ENCODE measurements at places on chromosomes 6 and 20. TPM values are rescaled to one million over a fixed set of nuclear protein-coding genes. Genes with fewer than 3 reads are reported as not detected.
A peak's percentile ranks its signal among the peaks of the same experiment; 100 is the strongest.

DNA sequence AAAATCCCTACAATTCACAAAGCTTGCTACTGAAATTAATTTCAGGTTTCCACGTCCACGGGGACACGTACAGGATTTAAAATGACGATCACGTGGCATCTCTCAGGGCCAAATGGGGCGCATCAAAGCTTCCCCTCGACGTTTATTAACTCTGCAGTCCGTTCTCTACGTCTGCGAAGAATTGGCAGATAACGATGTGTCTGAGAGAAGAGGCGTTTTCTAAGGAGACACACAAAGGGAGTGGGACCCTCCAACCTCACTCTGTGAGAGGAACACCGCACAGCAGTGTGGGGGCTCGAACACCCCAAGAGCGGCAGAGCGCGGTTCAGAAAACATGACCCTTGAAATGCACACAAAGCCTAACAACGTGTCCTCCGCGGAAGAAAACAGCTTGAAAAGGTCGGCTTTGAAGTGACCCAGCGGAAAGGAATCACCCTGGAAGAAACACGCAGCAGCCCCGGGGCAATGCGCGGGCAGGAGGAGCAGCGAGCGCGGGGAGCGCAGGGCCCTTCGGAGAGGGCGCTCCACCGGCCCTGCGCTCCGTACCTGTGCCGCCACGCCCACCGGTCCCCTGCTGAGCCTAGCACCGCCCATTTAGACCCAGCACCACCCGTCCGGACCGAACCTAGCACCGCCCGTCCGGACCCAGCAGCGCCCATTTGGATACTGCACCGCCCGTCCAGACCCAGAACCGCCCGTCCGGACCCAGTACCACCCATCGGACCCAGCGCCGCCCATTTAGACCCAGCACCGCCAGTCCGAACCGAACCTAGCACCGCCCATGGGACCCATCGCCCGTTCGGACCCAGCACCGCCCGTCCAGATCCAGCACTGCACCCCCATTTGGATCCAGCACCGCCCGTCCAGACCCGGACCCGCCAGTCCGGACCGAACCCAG, 1.1 kb upstream of the AFDN start:
- peak; percentile 5 for ATAC-seq

GRCh38 chr20:38617830-38618196, 16.2 kb downstream of the ARHGAP40 start:
- no peak for ATAC-seq

GRCh38 chr6:35960187-35960586, 39.3 kb upstream of the SRPK1 start:
- no peak for ATAC-seq

DNA sequence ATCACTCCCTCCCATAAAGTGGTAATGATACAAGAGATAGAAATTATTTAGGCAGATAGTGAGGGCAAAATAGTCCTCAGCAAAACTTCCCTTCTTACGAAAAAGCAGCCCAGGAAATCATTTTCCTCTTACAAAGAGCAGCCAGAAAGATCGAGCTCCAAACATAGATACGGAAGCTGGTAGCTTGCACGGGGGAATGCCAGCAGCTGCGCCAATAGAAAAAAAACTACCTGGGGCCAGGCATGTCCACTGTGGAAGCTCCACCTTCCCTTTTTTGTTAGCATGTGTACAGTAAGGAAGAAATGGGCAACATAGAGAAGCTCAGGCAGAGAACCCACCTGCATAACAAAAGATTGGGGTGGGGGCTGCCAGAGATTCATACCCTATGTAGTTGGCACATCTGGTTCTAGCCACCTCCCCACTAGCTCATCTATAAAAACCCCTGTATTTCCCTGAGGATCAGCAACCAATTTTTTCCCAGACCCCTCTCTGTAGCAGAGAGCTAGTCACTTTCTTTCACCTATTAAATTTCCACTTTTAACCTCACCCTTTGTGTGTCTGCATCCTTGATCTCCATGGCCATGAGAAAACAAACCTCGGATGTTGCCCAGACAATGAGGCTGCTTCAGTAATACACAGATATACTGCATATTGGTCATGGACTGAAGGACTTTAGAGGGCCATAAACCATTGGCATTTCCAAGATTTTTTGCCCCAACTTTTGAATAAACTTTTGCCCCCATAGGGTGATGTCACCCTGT, 52.1 kb downstream of the SOD2 start:
- no peak for ATAC-seq

DNA sequence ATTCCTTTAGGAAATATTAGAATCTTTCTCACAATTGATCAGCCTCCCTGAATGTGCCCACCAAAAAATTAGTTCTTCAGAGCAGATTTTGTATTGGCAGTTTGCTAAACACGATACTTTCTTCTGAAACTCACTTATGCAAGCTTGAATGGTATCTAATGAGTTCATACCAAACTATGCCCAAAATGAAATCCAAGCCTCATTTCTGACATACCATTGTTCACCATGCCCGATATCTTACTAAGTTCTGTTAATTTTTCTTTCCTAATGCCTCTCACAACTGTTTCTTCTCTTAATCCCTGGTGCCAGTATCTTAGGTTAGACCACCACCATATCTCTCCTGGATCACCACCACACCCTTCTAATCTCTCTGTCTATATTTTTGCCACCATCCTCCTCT, 755.9 kb downstream of the KIF16B start:
- ATAC-seq, result no peak

DNA sequence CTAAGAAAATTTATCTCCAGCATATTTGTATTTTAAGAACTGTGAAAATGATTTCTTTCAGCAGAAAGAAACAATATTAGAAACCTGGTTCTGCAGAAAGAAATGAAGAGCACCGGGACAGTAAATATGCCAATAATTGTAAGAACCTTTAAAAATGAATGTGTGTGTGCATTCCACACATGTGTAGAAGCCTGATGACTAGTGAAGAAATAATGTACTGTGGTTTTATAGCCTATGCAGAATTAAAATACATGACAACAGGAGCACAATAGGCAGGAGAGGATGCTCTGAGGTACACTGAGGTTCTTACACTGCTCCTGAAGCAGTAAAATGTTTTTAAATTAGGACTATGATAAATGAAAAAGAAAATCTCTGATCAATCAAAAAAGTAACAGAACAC, 48.9 kb downstream of the SNX14 start:
- no peak for ATAC-seq

DNA sequence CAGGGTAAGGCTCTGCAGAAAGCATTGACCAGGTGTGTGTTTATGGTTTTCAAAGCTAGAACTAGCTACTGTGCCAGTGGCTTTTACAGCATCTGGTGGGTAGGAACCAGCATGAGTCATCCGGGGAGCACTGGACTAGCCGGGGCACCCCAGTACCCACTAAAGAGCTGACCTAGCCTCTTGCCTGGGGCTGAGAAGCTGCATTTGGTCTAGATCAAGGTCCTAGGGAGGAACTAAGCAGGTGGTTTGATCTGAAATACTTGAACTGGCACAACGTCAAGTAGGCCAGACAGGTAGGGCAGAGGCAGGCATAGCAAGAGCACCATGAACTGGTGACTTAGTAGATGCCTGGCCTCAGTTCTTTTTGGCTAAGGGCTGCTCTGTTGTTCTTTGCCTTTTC, 109.8 kb upstream of the PTPRK start:
- no peak for ATAC-seq

DNA sequence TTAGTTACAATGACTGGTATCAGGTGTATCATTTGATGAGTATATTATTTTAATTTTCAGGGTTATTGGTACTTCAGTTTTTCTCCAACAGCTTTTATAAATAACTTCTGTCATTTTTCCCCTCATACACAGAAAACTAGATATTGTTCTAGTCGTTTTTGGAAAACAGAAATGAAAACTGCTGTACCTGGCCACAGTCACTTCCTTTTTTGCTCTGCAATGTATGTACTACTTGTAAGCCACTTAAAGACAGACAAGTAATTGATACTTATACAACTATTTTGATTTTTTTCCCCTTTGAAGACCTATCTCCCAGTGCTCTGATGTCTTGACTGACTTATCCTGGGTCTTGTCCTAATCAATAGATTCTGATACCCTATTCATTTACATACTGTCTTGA, 218.6 kb upstream of the RUNX2 start:
- ATAC-seq, result no peak

- ATAC-seq, result no peak
These were observed 97.9 kb downstream of the LRRC1 start for GRCh38 chr6:53892707-53893106.

GRCh38 chr6:96545882-96546281, 17.0 kb upstream of the FHL5 start:
- ATAC-seq, result no peak

GRCh38 chr6:11036351-11036740, 7.8 kb downstream of the ELOVL2 start:
- no peak for ATAC-seq

- no peak for ATAC-seq
These were observed 413.2 kb downstream of the CDH26 start for GRCh38 chr20:60371384-60371783.

DNA sequence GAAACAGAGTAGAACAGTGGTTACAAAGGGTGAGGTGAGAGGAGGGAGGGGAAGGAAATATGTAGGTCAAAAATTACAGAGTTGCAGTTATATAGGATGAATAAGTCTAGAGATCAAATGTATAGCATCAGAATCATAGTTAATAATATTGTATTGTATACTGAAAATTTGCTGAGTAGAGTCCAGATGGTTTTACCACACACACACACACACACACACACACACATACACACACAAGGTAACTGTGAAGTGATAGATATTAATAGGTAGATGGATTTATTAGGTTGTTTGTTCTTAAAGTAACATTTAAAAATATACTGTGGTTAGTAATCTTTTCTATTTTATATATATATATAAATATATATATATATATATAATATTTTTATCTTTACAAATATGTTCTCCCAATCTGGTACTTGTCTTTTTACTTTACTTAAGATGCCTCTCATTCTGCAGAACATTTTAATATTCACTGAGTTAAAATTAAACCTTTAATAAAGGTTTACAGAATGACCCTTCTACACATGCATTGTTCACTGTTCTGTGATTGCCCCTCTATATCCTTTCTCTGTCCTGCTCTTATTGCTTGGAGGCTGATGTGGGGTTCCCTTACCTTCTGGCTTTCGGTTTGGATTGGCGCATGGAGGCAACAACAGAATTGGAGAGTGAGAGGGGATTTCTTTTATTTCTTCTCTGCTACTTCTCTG, 408 bp downstream of the PTCHD4 start:
- no peak for ATAC-seq

DNA sequence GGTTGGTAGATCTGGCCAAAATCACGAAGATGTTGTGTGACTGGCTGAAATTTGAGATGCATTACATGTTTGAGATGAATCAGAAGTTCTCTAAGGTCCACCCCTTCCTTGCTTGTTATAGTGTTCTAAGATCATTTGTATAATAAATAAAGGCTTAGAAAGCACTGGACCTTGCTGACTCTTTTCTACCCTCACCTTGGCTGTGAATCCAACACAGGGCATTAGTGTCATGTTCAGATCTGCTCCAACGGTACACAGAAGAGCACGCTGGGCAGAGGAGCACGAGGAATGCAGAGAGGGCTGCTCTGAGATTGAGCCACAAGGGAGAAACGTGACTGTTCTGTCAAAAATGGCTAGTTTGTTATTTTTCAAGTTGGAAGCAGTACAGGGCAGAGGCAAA, 169.5 kb upstream of the HDAC2 start:
- ATAC-seq, result no peak

- no peak for ATAC-seq
These were observed 1.6 kb upstream of the OGFRL1 start for GRCh38 chr6:71287038-71287437.

- no peak for ATAC-seq
These were observed 133.1 kb upstream of the BACH2 start for GRCh38 chr6:90429713-90430112.

DNA sequence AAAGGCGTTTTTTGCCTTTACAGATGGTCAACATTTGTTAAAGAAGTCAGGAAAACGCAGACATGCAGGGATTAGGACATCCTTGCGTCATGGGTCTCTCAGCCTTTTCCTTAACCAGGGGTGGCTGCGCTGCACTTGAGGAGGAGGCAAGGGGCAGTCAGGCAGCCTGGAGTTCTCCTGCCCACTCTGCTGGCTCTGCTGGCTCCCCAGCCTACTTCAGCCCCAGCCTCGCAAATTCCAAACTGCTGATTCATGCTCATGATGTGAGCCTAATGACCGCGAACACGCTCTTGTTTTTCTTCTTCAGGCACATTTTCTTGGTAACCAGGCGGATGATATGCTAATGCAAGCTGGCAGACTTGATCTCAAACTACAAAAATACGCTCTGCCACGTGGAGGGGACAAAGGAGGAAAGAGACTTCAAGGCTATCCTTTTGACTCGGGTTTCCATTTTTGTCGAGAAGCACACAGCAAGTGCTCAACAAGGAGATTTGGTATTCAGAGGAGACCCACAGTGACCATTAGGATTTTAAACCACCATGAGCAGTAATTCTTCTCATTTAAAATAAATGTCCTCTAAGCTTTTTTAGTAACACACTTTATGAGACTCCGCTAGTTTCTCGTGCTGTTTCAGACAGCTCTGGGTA, 290.3 kb upstream of the STXBP5 start:
- ATAC-seq, result peak; percentile 82

- peak; percentile 81 for ATAC-seq
These were observed 1.1 kb downstream of the NFATC2 start for GRCh38 chr20:51541189-51542032.

GRCh38 chr20:46158476-46158987, 40.4 kb downstream of the CD40 start:
- ATAC-seq, result no peak

DNA sequence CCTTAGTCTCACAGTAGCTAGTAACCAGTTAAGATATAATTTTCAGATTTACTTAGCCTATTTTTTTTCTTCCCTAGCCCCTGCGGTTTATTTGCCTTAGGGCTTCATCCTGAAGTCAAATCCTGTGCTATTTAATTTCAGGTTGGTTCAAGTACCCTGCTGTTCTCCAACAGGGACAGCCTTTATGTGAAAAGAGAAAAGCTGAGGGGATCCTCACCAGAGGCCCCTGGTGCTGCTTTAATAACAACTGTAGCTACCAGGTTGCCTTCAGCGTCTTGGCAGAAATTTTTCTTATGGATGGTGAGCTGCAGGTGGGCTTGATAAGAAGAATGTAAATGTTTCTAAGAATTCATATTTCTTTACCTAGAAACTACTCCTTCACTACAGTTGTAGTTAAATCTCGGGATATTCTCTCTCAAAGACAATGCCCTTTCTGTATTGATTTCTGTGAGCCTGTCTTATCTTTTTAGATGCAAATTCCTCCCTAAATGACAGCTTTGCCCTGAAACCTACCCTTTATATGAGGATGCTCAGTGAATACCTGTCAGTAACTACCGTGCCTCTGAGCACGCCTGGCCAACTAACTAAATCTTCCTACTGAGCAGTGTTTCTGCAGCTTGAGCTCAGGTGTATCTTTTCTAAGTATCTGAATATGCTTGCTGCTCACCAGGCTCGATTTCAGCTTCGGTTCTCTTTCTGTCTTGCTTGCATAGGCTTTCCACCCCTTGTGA, 320.5 kb downstream of the MMUT start:
- ATAC-seq, result no peak

GRCh38 chr20:48034751-48035150, 249.5 kb upstream of the SULF2 start:
- ATAC-seq, result no peak

- ATAC-seq, result no peak
These were observed 67.1 kb upstream of the NAA20 start for GRCh38 chr20:19950042-19950441.

- no peak for ATAC-seq
These were observed 7.6 kb upstream of the ITCH start for GRCh38 chr20:34355427-34355826.

The PRSS16 gene
- 2.3 TPM for total RNA-seq

The ABHD16B gene
- not detected for total RNA-seq

The EPHA7 gene
- total RNA-seq, result 187 TPM

The ILRUN gene
- total RNA-seq, result 98.2 TPM

The SMLR1 gene
- not detected for total RNA-seq

The LHFPL5 gene
- not detected for total RNA-seq

The CRYBG1 gene
- 10.8 TPM for total RNA-seq

The SPATA25 gene
- 5.1 TPM for total RNA-seq
